ENCODE measurements at places on chromosomes 13 and 19.
A peak's percentile ranks its signal among the peaks of the same experiment; 100 is the strongest.

DNA sequence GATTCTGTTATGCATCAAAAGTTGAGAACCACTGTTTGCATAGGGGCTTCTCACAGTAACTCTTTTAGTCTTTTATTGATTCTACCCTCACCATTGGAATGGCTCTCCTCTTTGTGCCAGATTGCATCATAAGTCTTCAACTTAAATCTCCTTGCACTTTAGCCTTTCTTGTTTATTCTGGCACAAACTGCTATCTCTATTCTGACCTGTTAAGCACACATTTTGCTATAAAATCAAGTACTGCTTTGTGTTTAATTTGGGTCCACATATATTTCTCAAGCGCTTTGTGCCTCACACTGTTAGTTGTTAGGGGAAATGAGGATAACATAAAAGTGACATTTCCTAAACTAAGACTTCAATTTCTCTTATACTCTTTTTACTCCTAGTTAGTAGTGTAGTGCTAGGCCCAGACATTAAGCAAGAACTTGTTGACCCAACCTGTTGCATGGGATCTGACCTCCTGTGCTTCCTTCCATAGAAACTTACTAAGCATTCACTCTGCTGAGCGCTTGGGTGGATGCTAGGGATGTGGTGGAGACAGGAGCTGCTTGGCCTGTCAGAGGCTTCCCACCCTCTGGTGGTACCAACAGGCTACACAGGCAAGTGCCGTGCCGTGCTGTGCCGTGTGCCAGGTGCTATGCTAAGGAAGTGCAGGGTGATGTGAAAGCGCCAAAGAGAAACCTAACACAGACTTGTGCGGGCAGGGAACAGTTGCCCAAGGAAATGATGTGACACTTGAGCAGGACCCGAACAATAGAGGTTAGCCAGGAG is 1.2 kb downstream of the UTP14C start:
- no peak overlapping the region for H3K27ac ChIP-seq
- DNase-seq, result no peak
- H3K4me3 ChIP-seq, result no peak overlapping the region
- peaks cover 4% of the 10 kb centered on the region for H3K4me1 ChIP-seq

DNA sequence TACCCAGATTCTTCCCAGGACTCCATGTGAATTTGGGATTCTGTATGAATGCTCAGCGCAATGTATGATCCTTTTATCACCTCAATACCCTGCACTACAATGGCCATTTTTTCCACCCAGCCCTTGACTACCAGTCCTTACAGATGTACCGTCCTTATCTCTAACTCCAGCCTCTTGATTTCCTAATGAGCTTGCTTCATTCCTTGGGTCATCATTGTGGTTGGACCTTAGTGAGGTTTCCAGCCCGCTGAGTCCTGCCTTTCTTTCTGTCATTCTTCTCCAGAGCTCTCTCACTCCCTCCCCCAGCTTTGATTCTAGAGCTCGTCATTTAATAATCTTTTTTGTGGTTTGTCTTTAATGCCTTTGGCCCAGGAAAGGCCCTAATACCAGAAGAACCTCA is 438.5 kb downstream of the ZNF536 start:
- H3K36me3 ChIP-seq, result no peaks in the 10 kb centered on the region
- no peak overlapping the region for H3K4me3 ChIP-seq
- DNase-seq, result no peak
- no peaks in the 10 kb centered on the region for H3K4me1 ChIP-seq
- no peaks in the 10 kb centered on the region for H3K27me3 ChIP-seq

GRCh38 chr13:98254513-98254912 is 77.4 kb upstream of the RNF113B start:
- DNase-seq, result no peak
- no peak overlapping the region for H3K4me3 ChIP-seq
- no peaks in the 10 kb centered on the region for H3K27me3 ChIP-seq
- no peak overlapping the region for H3K27ac ChIP-seq
- H3K36me3 ChIP-seq, result no peaks in the 10 kb centered on the region

DNA sequence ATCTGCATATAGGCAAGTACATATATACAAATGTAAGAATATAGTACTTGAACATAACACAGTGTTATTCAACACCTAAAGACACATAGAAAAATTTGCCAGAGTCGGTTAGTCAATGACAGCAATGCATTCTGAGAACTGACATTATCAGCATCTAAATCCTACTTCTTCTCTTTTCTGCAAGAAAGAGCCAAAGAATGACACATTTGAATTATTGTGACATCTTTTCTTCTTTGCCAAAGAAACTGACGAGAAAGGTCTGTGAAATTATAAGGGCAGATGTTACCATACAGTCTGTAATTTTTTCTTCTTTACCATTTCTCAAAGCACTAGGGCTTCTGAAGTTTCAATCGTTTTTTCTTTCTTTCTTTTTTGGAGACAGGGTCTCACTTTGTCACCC is 350.9 kb upstream of the NBEA start:
- H3K27ac ChIP-seq, result no peak overlapping the region
- no peak overlapping the region for H3K4me3 ChIP-seq
- H3K36me3 ChIP-seq, result no peaks in the 10 kb centered on the region
- H3K27me3 ChIP-seq, result no peaks in the 10 kb centered on the region
- no peak for DNase-seq
- no peaks in the 10 kb centered on the region for H3K4me1 ChIP-seq

DNA sequence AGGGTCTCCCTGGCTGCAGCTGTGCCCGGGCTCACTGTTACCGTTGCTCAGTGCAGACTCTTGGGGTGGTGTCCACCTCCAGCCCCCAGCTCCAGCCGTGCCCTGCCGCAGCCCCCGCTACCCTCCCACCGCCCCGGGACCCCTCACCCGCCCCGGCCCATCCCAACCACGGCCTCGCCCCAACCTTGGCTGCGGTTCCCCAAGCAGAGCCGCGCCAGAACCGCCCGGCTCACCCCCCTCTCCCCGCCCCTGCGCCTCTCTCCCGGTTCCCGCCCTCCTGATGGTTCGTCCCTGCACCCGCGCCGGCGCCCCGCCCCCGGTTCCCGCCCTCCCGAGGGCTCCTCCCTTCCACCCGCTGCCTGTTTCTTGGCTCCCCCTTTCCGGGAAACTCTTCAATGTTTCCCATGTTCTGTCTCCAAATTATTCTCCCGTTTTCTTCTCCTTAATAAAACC is 40.3 kb downstream of the ANKRD10 start:
- peaks cover 14% of the 10 kb centered on the region for H3K4me1 ChIP-seq
- no peak for DNase-seq
- no peak overlapping the region for H3K27ac ChIP-seq
- H3K4me3 ChIP-seq, result peak overlapping the region; percentile 13
- H3K27me3 ChIP-seq, result no peaks in the 10 kb centered on the region
- no peaks in the 10 kb centered on the region for H3K36me3 ChIP-seq

DNA sequence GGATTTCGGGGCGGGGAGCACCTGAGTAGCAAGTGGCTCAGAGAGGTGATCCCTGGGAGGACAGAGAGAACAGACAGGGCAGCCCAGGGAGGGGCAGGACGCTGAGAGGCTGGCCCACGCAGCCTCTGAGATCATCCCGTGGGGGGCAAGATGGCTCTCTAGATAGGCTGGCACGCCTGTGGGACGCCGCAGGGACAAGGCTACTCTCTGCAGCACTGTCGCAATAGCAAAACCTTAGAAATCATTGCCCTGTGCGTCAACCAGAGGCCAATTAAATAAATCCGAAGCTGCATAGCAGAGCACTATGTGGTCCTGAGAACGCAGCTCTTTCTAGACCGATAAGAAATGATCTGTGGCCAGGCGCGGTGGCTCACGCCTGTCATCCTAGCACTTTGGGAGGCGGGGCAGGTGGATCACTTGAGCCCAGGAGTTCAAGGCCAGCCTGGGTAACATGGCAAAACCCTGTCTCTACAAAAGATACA is 5.1 kb downstream of the PEX11G start:
- no peaks in the 10 kb centered on the region for H3K36me3 ChIP-seq
- DNase-seq, result no peak
- no peaks in the 10 kb centered on the region for H3K27me3 ChIP-seq
- no peak overlapping the region for H3K4me3 ChIP-seq
- no peak overlapping the region for H3K27ac ChIP-seq
- H3K4me1 ChIP-seq, result peaks cover 11% of the 10 kb centered on the region

- H3K36me3 ChIP-seq, result no peaks in the 10 kb centered on the region
- H3K4me3 ChIP-seq, result no peak overlapping the region
- no peak for DNase-seq
- no peaks in the 10 kb centered on the region for H3K27me3 ChIP-seq
These were observed 143.5 kb downstream of the DCT start for GRCh38 chr13:94335761-94336526.

GRCh38 chr19:44847144-44848035 is 1.3 kb downstream of the NECTIN2 start:
- no peak for DNase-seq
- H3K27ac ChIP-seq, result no peak overlapping the region
- peaks cover 9% of the 10 kb centered on the region for H3K27me3 ChIP-seq
- peaks cover 31% of the 10 kb centered on the region for H3K4me1 ChIP-seq
- no peak overlapping the region for H3K4me3 ChIP-seq
- H3K36me3 ChIP-seq, result no peaks in the 10 kb centered on the region

DNA sequence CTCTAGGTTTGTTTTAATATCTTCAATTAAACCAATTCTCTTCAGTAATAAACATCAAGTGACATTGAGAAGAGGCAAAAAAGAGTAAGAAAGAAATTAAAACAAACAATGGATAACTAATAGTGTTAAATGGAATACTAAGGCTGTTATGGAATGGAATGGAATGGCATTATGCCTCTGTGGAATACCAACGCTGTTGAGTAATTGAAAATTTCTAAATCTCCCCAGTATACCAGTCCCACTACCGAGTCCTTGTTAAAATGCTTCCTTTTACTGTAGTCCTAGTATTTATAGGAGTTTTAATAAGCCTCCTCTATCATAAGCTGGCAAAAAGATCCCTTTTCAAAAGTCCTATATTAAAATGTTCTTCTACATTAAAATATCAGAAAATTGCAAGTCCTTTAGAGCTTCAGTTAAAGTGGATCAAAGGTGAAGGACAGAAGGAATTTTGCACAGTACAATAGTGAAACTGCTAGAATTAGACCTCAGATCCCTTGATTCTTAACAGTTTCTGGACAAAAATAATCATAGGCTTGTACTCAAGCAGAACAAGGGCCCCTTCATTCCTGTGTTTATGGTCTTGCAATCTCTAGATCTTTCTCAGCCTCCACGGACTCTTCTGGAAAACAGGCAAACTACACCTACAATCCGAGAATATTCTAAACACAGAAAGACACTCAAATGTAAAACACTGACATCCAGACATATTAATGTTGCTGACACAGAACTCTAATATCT is 128.2 kb downstream of the PCDH9 start:
- H3K27ac ChIP-seq, result no peak overlapping the region
- H3K4me3 ChIP-seq, result no peak overlapping the region
- H3K27me3 ChIP-seq, result no peaks in the 10 kb centered on the region
- no peak for DNase-seq

DNA sequence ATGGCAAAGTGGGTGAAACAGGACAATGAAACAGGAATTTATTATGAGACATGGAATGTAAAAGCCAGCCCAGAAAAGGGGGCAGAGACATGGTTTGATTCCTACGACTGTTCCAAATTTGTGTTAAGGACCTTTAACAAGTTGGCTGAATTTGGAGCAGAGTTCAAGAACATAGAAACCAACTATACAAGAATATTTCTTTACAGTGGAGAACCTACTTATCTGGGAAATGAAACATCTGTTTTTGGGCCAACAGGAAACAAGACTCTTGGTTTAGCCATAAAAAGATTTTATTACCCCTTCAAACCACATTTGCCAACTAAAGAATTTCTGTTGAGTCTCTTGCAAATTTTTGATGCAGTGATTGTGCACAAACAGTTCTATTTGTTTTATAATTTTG is 8.6 kb downstream of the CLN5 start:
- peaks cover 18% of the 10 kb centered on the region for H3K36me3 ChIP-seq
- H3K27ac ChIP-seq, result no peak overlapping the region
- H3K4me1 ChIP-seq, result peaks cover 25% of the 10 kb centered on the region
- DNase-seq, result no peak

DNA sequence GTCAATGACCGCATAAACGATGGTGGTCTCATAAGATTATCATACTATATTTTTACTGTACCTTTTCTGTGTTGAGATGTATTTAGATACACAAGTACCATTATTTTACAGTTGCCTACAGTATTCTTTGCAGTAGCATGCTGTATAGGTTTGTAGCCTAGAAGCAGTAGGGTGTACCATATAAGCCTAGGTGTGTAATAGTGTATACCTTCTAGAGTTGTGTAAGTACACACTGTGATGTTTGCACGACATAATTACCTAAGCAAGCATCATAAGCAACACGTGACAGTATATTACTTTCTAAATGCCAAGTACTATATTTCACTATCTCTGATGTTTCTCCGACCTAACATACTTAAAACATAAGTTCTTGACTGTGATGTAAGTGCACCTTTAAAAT is 2.7 kb downstream of the LPAR6 start:
- H3K27ac ChIP-seq, result peak overlapping the region; percentile 84
- no peaks in the 10 kb centered on the region for H3K27me3 ChIP-seq
- DNase-seq, result peak; percentile 30
- no peaks in the 10 kb centered on the region for H3K36me3 ChIP-seq
